ENCODE measurements at places on chromosomes 13 and 19. TPM values are rescaled to one million over a fixed set of nuclear protein-coding genes. Genes with fewer than 3 reads are reported as not detected.

Gene PBX4
- total RNA-seq = 0.42 TPM

Gene NLRP9
- not detected for total RNA-seq

Gene VAV1
- total RNA-seq = 2.6 TPM

Gene LILRB2
- 2.7 TPM for total RNA-seq

Gene ZNF260
- total RNA-seq = 7.5 TPM

Gene OR4F17
- total RNA-seq = not detected

Gene ZNF708
- 3.1 TPM for total RNA-seq

Gene OR7C2
- not detected for total RNA-seq

Gene FGF21
- not detected for total RNA-seq

Gene IL11
- total RNA-seq = not detected

Gene FLT3LG
- 5.9 TPM for total RNA-seq

Gene CYP2A7
- total RNA-seq = not detected

Gene PLK5
- total RNA-seq = not detected

Gene ZNF121
- total RNA-seq = 21.5 TPM

Gene EXOC3L2
- 0.94 TPM for total RNA-seq

Gene ZNF416
- 4.8 TPM for total RNA-seq

Gene CLEC4M
- not detected for total RNA-seq

Gene AKT1S1
- total RNA-seq = 41.2 TPM

Gene AXL
- 13.8 TPM for total RNA-seq

Gene ATP8B3
- 0.89 TPM for total RNA-seq

Gene CYP2F1
- not detected for total RNA-seq

Gene LACC1
- total RNA-seq = 3.9 TPM

Gene ZNF541
- 0.47 TPM for total RNA-seq
